ENCODE measurements at places on chromosomes 16 and 17.
A peak's percentile ranks its signal among the peaks of the same experiment; 100 is the strongest.

DNA sequence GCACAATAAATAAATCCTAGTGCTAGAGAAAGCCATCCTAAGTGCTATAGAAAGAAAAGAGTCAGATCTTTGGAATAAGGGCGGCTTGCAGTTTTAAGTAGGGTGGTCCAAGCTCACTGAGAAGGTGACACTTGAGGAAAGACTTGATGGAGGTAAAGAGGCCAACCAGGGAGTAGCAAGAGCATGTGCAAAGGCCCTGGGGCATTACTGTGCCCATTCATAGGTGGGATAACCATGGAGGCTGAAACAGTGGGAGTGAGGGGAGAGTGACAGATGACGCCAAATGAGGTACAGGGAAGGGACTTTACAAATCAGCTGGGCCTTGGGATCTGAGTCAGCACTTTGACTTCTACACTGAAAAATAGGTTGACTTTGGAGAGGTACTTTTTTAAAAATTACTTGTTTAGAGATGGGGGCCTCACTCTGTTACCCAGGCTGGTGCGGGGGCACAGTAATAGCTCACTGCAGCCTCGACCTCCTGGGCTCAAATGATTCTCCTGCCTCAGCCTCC lies 115.5 kb downstream of the ABCC1 start:
- DNase-seq: no peak

DNA sequence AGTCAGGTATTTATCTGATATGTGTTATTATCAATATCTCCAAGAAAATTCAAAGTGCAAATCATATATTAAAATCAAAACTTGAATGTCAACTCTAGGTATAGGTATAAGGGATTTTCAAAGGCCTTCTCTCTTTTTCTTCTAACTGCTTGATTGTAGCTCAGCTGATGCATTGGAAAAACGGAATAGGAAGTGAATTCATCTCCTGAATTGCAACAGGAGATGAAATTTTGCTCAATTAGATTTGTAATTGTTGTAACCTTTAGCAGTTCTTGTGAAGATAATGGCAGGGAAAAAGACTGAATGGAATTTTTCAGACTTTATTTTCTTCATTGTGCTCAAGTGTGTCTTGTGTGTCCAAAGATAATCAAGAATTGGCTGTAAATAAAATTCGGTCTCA lies 190.2 kb upstream of the KCNJ16 start:
- no peak for DNase-seq

DNA sequence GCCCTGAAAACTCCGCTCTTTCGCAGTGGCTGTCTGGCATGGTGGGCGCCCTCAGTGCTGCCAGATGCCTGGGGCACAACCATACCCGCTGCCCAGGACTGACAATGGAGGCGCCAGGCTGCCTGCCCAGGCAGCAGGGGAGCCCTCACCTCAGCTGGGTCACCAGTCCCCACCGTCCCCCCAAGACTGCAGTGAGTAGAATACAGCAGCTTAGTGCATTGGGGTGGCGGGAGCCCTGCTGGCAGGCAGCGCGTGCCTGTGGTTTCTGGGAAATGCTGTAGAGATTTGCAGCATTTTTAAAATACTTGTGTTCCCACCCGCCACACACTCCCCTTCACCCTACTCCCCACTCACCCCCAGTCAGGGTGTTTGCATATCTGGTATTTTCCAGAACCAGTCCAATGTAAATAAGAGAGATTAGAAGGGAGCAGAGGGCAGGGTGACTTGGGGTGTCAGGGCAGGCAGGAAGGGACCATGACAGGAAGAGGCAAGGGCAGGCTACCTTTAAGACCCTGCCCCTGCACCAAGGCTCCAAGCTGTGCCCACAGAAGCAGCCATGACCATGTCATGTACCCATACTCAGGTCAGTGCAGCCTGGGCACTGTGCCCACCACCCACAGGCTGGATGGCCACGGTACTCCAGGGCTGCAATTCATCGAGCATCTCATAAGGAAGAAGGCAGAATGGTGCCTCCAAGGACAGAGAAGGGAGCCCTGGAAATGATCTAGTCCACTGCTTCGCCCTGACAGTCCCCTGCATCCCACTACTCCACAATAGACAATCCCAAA lies 21.5 kb downstream of the MYO18A start:
- no peak for DNase-seq

DNA sequence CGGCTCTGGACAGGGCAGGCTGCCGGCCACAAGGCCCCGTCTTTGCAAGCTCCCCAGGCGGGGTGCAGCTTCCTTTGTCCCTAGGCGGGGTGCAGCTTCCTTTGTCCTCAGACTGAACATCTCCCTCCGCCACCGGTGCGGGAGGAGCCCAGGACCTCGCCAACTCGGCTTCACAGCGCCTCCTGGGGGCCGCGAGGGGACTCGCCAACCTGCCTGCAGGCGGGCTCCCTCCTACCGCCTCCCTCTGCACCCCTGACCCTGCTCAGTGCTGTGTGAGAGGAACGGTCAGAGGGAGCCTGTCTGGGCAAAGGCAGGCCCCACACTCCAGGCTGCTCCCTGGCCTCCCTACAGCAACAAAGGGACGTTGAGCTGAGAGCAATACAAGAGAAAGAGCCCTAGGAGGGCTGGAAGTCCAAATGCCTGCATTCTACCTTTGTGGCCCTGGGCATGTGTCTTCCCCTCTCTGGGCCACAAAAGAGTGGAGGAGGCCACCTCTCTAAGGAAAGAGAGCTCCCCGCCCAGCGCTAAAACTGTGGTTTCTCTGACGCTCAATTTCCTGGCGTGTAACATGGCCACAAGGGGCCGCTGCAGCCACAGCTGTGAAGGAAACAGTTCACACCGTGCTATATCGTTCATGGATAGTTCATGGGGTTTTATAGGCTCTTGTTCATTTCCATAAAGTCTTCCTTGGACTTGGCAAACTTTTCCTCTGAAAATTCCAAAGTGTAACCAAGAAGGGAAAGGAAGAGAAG lies 20.9 kb upstream of the KRT19 start:
- peak; percentile 78 for DNase-seq

DNA sequence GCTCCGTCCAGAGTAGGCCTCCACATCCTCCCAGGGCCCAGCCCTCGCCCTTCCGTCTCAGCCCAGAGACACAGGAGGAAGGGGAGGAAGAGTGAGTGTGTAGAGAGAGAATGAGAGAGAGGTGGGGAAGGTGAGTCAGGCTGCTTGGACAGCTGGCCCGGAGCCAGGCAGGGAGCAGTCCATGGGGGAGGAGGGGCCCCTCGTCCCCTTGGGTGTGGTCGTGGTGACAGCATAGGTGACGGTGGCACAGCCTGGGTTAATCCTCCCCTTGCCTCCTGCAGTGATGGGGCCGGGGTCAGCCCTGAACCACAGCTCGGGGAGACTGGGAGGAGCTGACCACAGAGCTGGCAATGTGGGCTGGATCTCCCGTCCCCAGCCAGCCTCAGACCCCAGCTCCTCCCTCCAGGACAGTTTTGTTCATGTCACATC lies 36.5 kb downstream of the FA2H start:
- no peak for DNase-seq

GRCh38 chr17:13943909-13944308 lies 125.4 kb upstream of the COX10 start:
- DNase-seq: no peak

DNA sequence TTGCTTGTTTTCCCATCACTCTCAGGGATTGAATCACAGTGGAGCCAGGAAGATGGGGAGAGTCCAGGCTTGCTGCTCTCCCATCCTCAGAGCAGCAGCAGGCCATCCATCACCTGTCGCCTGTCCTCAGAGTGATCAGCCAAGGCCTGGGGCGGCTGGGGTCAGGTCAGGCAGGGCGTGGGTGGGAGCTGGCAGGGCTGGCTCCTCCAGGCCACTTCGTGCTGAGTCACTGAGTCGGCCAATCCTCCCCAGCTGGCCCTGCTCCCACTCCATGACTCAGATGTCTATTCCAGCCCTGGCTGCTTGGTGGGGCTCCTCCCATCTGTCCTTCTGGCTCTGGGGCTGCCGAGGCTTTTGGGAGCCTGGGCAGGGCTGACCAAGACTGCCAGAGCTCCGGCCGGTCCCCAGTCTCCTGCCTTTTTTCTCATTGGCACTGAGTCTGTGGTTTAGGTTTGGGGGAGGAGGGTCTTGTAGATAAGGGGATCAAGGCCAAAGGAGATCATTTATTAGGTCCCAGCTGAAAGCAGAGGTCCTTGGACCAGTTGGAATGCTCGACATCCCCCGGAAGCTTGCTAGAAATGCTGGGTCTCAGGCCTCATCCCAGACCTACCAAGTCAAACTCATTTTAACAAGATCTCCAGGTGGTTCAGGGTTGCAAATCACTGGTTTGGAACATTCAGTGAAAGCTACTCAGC lies 72.7 kb downstream of the ABCC1 start:
- peak; percentile 91 for DNase-seq

DNA sequence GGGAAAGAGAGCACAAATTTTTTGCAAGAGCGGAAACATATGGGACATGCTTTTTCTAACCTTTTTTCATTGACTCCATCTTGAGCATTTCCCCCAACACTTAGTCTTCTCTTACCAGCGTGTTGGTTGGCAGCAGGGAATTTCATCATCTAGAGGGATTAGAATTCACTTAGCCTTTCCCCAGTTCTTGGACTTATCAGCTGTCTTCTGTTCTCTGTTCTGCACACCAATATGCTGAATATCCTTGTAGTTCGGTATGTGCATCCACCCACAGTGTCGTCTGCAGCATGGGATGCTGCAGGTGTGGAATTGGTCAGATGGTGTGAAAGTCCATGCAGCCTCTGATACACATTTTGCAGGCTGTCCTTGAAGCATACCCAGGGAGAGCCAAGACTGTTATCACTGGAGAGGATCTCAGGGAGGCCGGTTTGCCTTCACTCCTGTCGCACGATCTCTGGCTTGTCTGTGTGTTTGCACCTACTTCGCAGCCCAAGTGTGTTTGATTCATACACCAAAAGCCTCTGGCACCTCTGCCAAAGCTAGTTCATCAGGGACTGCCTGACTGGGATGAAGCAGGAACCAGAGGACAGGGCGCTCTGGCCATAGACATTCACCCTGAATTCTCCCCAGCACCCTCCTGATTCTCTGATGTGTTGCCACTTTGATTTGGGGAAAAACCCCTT lies 93.3 kb downstream of the SOCS1 start:
- DNase-seq: no peak

GRCh38 chr16:15459791-15460190 lies 25.4 kb downstream of the BMERB1 start:
- no peak for DNase-seq

DNA sequence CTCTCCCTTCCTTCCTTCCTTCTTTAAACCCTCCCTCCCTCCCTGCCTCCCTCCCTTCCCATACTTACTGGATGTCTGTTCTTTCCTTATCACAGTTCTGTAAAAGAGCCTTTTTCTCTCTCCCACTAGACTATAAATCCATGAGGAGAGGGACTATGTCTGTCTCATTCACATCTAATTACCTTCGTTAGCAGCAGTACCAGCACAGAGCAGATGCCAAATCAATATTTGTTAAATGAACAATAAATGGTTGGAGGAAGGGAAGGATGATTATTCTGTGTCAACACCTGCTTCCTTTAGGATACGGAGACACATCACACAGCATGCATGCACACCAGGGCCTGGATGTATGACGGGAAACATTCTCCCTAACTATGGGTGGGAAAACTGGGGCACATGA lies 94.2 kb downstream of the DNAH3 start:
- DNase-seq: no peak

- no peak for DNase-seq
These were observed 35.2 kb upstream of the MYH10 start for GRCh38 chr17:8665684-8666083.

GRCh38 chr17:77352996-77353395 lies 212.2 kb downstream of the SEC14L1 start:
- no peak for DNase-seq

- DNase-seq: no peak
These were observed 41.5 kb downstream of the CPNE2 start for GRCh38 chr16:57133886-57134285.

GRCh38 chr17:61076621-61077031 lies 323.0 kb upstream of the TBX2 start:
- DNase-seq: no peak

DNA sequence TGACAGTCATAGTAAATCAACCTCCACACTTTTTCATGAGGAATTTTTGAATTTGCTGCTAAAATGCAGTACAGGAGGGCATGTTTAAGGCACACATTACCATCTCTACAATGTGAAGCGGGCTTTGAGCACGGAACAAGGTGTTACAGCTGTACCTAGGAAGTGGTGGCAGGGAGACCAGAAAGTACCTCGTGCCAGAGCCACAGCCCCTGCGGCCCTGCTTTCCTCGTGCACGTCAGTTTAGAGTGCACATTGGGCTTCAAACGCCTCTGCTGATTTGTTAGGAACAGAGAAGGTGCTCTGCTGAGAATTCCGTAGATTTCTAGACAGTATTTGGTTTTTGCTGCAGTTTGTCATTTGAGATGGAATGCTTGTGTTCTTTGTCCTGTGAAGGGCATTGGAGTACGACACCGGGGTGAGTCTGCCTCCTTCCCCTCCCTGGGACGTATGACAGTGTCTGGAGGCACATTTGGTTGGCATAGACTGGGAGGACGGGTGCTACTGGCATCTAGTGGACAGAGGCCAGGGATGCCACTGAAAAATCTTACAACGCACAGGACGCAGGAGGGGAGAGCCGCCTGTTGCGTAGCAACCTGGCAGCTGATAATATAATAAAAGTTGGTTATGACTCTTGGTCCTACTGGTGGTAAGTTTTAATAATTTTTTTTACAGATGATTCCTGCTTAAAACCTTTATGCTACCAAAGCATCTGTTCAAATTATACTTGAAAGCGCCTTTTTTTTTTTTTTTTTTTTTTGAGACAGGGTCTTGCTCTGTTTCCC lies 9.1 kb downstream of the FOXK2 start:
- DNase-seq: no peak

GRCh38 chr16:75043175-75043895 lies 44.5 kb downstream of the ZNRF1 start:
- DNase-seq: no peak

GRCh38 chr17:44408786-44409185 lies 19.3 kb upstream of the ITGA2B start:
- DNase-seq: no peak

- DNase-seq: peak; percentile 80
These were observed 6.9 kb upstream of the ABCA10 start for GRCh38 chr17:69235338-69236058.

DNA sequence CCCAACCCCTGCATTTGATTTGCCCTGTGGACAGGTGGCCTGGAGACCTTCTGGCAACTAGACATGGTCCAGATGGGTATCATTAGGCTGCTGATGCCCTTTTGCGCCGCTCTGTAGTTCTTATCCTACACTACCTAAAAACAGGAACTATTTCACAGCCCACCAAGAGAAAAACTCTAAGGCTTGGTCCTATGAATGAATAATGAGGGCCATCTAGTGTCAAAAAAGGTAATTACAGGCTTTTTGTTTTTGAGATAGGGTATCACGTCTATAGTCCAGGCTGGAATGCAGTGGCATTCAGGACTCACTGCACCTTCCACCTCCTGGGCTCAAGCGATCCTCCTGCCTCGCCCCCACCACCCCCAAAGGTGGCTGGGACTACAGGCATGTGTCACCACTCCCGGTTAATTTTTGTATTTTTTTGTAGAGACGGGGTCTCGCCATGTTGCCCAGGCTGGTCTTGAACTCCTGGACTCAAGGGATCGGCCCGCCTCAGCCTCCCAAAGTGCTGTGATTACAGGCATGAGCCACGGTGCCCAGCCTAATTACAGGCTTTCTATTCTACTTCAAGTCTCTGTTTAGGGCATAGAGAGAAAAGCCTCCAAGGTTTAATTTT lies 20.9 kb downstream of the COIL start:
- DNase-seq: peak; percentile 38

All from hindlimb muscle (tissue), 1 donor.